Fibroblast of upper back skin (primary cell): ENCODE measurements at places on chromosomes 13 and 19.
A peak's percentile ranks its signal among the peaks of the same experiment; 100 is the strongest.

- DNase-seq: no peak
Measured at GRCh38 chr13:39963612-39964011, 308.1 kb downstream of the COG6 start.

GRCh38 chr13:27972478-27972820 is 3.3 kb upstream of the CDX2 start:
- no peak for DNase-seq

- DNase-seq: peak; percentile 92
Measured at GRCh38 chr19:19618219-19619051, at the start of gene PBX4. TSS of gene PBX4 (minus strand) at chr19:19618687. CDS start at chr19:19618629, 58 bp downstream.

- DNase-seq: peak; percentile 75
Measured at GRCh38 chr19:12721656-12722565, 1.8 kb downstream of the TNPO2 start.

DNA sequence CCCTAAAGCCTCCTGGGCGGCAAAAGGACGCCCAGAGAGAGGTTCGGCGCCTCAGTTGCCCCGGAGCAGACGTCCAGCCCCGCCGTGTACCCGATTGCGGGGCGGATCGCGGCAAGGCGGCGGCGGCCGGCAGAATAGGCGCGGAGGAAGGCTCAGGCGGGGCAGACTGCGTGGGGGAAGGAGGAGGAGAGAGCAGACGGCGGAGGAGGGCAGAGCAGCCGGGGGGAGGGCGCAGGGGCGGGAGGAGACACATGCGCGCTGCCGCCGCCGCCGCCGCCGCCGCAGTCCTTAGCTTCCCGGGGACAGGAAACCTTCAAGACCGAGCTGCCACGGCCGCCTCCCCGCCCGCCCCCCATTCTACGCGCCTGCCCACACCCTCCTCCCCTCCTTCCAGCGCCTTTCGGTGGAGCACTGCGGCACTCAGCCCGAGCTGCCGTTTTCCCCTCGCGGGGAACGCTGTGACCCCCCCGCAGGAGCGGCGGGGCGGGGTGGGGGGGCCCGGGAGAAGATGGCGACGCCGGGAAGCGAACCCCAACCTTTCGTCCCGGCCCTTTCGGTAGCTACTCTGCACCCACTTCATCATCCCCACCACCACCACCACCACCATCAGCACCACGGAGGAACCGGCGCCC is at the start of gene LRCH1:
TSS of gene LRCH1 (plus strand) at position 282 of the 632 bp plus-strand sequence. CDS start at position 509, 227 bp downstream.
- peak; percentile 91 for DNase-seq

DNA sequence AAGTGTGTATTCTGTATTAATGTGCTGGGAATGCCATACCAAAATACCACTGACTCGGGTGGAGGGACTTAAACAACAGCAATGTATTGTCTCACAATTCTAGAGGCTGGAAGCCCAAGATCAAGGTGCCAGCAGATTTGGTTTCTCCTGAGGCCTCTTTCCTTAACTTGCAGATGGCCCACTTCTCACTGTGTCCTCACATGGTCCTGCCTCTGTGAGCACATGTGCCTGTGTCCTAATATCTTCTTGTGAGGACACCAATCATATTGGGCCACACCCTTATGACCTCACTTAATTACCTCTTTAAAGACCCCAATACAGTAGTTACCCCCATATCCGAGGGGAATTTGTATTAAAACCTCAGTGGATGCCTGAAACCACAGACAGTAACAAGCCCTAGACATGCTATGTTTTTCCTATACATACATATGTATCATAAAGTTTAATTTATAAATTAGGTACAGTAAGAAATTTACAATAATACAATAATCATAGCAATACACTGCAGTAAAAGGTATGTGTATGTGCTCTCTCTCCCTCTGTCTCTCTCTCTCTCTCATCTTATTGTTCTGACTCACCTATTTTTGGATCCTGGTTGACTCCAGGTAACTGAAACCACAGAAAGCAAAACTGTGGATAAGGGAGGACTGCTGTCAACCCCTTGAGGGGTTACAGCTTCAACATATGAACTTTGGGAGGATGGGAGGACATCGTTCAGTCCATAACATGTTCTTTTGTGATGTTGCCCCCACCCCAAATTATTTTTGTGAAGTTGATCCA is 174.3 kb downstream of the IRS2 start:
- no peak for DNase-seq

DNA sequence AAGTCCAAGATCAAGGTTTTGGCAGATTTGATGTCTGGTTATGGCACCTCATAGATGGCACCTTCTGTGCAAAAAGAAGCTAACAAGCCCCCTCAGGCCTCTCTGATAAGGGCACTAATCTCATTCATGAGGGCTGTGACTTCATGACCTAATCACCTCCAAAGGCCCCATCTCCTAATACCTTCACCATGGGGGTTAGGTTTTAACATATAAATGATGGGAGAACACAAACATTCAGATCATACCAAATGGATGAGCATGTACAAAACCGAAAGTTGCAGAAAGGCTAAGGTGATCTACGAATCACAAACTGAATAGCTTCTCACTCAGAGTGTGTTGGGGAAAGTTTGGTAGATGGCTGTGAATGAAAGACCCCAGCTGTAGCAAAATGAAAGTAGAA is 217.4 kb downstream of the TBC1D4 start:
- DNase-seq: peak; percentile 30

- no peak for DNase-seq
Measured at GRCh38 chr13:51218626-51219025, 3.6 kb upstream of the FAM124A start.

GRCh38 chr19:29771708-29772414 is 39.9 kb upstream of the CCNE1 start:
- DNase-seq: peak; percentile 40
